ENCODE measurements at places on chromosomes 11 and 22.

DNA sequence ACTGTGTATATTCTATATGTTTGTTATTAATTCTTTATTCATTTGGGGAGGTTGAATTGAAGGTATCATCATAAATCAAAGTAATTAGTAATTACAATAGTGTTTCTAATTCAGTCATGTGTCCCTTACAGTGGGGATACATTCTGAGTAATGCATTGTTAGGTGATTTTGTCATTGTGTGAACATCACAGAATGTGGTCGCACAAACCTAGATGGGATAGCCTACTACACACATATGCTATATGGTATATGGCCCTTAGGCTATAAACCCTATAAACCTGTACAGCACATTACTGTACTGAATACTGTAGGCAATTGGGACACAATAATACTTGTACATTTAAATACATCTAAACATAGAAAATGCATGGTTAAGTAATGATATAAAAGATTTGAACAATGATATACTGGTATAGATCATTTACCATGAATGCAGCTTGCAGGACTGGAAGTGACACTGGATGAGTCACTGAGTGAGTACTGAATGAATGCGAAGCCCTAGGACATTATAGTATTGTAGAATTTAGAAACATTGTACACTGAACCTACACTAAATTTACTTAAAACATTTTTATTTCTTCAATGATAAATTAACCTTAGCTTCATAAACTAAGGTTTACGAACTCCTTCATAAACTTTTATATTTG is 936.2 kb upstream of the CHORDC1 start:
- no peak for DNase-seq

GRCh38 chr22:50271519-50271970 is 1.4 kb upstream of the MAPK11 start:
- DNase-seq = peak; percentile 60

GRCh38 chr11:88308576-88308975 is 29.0 kb downstream of the CTSC start:
- no peak for DNase-seq

DNA sequence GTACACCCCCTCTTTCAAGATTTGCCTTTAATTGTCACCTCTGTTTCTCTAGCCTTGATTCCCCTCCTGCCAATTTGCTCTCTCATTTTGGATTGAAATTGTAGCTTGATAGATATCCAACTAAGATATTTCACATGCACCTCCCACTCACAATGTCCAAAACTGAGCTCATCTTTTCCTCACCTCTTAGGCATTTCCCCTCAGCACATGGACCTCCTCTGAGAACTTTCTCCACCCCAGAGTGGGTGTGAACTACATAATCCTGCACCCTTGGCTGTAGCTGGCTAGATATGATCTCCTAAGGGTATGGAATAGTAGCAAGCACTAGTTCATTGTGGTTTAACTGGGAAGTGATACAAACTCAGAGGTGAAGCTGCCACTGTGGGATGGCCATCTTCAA is 91.5 kb upstream of the SESN3 start:
- no peak for DNase-seq

DNA sequence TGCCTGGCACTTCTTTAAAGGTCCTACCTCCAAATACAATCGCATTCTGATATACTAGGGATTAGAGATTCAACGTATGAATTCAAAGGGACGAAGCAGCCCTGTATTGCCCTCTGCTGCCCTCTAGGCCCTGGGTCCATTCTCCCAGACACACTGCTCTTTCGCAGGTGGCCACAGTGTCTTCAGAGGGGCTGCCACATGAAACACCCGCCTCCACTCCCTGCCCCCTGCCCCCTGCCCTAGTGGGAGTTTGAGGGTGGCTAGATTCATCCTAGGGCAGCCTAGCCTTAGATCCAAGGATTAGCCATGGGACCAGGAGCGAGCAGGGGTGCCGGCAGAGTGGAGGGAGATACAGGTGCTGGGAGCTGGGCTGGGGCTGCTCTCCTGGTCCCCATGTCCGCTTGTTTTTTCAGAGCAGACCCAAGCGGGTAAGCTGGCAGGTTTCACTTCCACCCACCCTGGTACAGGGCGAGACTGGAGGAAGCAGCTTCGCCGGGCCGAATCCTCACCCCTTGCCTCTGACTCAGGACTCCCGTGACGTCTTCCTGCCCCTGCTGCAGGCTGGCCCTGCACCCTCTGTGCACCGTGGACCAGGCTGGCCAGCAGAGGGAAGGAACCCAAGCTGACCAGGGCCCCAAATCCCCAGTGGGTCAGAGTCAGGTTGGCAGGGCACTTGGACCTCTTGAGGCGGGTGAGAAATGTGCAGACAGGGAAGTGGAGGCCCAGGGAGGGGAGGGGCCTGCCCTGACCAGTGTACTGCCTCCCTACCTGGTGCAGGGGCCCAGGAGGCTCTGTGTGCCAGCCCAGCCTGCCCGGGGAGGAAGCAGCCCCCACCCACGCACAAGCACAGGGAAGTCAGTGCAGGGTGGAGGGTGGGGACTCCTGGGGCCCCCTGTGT is 28.4 kb upstream of the HMOX1 start:
- peak; percentile 37 for DNase-seq

DNA sequence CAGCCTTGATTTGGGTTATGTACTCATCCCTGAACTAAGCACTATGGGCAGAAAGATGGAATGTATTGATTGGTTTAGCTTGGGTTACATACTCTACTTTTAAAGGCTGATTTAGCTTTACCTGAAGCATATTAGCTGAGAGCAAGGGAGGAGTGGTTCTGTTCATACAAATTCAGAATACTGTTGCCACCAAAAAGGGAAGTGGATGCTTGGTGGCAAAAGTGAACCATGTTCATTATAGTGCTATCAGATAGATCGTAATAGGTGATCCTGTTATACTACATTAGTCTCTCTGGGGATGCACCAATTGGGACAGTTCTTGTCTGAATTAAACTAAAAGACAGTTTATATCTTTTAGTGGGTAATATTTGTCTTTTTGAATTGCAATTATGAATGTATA is 44.5 kb upstream of the RRM1 start:
- DNase-seq = no peak

- peak; percentile 76 for DNase-seq
Observed at GRCh38 chr22:31977141-31977841, 33.0 kb downstream of the YWHAH start.

DNA sequence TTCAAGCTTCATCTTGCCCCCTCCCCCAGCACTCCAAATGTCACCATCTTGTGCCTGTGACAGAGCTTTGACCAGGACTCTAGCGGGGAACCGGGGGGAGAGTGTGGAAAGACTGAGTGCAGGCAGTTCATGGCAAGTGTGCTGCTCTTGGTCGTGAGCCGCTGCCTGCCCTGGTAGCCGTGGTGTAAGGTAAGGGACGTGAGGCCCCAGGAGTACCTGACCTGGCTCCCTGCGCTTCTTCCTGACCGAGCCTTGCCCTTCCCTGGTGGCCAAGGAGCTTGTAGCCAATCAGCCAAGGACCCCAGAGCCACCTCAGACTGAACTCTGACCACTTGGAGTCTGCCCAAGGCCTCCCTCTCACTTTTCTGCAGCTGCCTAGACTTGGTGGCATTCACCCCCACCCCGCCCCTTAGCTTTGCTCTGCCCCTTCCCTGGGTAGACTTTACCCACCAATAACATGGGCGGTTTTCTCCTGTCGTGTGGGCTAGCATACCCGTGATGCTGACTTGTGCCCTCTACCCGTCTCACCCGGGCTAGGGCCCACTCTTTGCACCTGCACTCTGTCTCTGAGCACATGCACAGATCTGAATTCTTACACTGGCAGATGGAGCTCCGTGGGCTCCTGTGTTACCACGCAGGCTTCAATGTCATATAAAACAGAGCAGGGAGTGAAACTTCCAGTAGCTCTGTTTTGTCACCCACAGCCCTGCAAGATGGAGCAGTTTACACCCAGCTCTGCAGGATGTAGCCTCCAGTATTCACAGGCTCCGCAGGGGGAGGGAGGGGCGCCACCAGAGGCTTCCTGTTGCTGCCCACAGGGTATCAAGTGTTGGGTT is 1.5 kb downstream of the DGKZ start:
- peak; percentile 69 for DNase-seq

DNA sequence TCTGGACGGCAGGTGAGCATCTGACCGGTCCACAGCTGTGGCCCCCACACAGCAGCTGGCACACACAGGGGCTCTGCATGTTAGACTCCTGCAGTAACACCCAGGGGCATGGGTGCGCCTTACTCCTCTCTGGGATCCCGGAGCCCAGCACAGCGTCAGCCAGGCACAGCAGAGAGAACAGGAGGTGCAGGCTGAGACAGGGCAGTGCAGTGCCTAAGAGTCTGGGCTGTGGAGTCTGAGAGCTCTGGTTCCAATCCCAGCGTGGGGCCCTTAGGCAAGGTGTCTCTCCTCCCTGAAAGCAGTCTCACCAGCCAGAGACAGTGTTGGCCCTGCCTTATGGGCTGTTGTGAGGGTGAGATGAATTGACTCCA is 2.3 kb downstream of the NUDT8 start:
- no peak for DNase-seq

DNA sequence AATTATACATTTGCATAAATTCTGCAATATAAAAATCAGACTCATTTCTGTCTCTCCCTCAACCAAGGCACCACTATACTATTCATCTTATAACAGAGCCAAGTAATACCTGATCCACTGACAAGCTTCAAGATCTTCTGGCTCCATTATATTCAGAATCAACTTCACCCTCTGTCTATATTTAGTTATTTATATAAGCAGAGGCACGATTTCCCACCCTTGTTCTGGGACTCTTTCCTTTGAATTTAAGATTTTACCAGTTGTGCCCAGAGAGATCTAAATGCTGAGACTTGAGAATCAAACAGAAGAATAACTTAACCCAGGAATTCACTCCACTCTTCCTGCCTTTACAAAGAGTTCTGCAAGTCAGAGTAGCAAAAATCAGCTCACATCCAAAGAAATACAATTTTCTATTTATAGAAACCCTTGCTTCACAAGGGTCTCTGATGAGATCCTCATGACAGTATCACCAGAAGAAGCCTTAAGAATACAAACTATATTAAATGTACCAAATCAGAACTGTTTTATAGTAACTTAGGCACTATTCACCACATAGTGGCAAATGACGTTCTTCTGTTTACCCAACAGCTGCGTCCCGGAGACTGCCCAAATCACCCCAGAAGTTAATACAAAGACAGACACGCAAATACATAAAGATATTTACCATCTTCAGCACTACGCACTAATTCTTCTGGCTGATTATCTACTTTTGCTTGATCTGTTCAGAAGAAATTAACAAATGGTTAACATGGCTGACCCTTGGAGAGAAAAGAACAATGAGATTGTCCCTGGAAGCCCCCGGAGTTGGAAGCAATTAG is 32.3 kb upstream of the CCDC89 start:
- no peak for DNase-seq

DNA sequence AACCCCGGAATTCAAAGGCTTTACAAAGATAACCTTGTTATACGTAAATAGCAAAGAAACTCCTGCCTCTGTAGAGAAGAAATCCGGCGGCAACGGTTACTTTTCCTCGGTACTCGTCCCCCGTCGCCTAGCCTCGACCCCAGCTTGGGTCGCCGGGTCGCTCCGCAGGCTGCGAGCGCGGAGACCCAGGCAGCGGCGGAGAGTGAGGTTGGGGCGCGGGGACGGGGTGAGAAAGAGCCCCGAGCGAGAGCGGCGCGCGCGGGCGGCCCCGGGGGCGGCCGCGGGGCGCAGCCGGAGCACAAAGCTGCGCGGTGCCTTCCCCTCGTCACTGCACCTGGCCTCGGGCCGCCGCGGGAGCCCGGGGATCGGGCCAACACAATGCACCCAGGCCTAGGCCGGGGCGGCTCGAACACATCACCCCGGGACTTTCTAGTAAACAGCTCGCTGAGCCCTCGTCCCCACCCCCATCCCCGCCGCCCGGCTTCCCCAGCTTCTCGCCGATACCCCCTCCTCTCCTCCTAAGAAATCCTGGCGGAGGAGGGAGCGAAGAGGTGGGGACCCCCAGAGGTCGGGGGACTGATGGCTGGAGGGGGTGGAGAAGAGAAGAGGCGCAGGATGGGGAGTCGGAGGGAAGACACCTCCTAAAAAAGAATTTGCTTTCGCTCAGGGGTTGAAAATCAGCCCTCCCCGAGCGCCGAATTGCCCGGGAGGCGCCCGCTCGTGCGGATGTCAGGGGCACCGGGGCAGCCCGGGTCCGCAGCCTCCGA is 845 bp downstream of the MPPED2 start:
- DNase-seq = no peak

- no peak for DNase-seq
Observed at GRCh38 chr22:17753401-17753989, 20.8 kb downstream of the BID start.

DNA sequence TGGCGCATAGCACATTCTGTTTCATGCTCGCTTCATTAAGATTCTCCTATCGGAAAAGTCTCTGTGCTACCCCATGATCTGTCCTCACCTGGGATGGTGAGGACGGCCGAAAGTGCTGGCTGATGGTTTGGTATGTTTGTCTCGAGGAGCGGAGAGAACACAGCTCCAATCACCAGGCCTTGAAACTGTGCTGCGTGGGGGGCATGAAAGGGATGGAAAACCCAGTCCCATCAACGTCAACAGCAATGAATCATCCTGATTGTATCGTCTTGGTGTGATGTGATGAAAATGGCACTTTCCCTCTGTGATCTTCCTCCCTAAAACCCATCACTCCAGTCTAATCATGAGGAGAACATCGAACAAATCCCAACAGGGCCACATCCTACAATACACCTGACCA is 8.4 kb downstream of the FXYD6 start:
- no peak for DNase-seq

- peak; percentile 79 for DNase-seq
Observed at GRCh38 chr11:87352759-87353707, 315.3 kb downstream of the TMEM135 start.

DNA sequence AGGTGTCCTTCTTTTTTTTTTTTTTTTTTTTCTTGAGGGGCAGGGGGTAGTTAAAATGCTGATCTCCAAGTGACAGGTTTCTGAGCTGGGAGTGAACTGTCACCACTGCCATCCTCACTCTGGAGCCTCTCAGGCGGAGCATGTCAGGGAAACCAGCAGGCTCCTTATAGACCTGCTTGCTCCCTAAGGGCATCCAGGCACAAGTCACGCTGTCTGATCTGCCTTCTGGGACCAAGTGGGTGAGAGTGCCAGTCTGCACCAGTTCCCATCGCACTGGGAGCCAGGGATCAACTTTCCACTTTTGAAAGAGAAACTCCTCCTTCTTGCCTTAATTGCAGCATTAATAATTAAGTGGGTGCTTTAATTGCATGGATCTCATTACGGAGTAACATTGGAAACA is 537.9 kb upstream of the CADM1 start:
- DNase-seq = no peak

DNA sequence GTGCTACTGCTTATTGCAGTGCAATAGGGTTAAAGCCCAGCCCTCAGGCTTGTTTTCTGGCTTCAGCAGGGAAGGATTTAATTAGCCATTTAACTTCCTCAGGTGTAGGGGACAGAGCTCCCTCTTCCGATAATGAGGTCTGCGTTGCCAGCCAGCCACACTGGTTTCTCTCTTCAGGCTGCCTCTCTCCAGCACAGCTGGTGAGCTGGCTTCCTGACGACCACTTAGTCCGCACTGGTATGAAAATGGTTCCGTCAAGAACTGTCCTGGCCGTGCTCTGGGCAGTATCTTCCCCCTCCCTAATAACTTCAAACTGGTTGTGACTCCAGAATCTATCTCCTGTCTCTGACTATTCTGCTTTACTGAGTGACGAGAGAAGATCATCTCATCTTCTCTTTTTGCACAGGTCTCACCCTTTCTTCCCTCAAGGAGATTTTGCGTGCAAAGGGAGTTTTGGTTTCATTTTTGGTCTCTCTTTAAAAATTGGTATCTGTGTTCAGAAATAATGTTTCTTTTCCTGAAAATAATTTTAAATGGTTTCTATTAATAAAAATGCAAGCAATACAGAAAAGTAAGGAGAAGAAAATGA is 49.2 kb downstream of the CNTN5 start:
- no peak for DNase-seq
